ENCODE measurements at places on chromosomes 12 and 14.

DNA sequence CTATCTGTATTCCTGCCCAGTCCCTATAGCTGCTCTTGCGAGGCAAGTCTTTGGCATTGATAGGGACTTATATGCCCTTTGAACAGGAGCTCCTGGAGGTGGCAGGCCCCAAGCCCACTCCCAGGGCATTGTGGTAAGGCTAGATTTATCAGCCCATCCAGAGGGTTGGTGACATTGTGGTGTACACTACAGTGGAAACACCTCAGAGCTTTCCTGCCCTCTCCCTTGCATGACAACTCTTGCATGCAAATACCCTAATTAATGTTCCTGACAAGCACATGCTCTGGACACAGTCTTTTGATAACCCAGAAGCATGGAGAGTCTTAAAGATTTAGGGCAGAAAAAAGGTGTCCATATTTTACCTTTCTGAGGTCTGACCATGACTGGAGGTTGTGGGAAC, 815 bp upstream of the RIPK3 start:
- no peak for DNase-seq

GRCh38 chr12:80798281-80798680, 81.6 kb downstream of the MYF5 start:
- DNase-seq: no peak

DNA sequence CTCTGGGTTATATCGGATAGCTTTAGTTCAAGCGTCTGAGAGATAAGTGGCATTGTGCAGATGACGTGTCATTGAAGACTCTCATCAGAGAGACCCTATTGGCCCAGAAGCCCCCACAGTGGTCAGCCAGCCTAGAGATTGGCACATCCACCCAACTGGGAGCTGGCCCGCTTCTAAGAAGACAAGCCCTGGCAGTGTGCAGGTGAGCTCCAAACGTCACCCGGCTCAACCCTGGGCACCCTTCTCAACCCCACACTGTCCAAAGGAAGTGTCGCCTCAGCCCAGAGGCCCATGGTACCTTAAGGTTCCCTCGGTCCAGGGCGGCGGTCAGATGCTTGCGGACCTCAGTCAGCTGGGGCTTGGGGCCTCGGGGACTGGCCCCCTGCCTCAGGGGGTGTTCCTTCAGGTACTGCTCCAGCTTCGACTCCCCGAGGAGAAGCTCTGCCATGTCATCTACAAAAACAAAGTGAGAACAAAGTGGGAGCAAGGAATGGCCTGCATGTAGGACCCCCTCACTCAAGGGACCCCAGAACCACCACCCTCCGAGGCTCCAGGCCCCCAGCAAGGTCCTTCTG, 30.3 kb downstream of the TTC7B start:
- no peak for DNase-seq

GRCh38 chr12:55051197-55051947, 31.6 kb downstream of the NEUROD4 start:
- DNase-seq: no peak

DNA sequence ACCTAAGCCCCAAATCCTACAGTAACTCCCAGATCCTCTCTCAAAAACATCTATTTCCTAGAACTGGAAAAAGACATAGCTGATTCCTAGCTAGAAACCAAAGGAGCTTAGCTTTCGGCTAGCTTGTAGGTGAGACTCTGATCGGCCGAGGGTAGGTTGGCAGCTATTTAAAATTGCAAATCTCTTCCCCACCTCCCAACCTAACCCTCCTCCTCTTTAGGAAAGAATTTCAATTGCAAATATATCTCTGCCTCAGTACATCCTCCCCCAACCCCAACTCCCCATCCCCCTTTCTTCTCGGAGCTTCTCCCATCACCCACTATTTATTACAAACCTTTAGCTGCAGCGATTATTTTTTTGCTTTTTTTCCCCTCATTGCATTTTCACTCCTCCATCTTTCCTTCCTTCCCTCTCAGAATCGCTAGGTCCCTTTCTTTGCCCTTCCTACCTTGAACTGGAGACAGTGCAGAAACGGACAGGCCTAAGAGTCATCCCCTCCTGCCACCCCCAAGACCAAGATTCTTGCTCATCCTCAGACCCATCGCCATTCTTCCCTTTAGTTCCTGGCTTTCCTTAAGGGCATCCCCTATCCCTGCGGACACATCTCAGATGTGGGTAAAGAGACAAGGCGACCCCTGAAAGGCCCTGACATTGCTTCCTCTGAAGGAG, 13.4 kb downstream of the ZFHX2 start:
- DNase-seq: no peak

- DNase-seq: peak; percentile 60
These were observed 22.4 kb upstream of the FBXO21 start for GRCh38 chr12:117212563-117213190.
